ENCODE measurements at places on chromosomes 4 and X.

- no peak for DNase-seq
Observed at GRCh38 chrX:114709406-114709805, 125.5 kb downstream of the HTR2C start.

DNA sequence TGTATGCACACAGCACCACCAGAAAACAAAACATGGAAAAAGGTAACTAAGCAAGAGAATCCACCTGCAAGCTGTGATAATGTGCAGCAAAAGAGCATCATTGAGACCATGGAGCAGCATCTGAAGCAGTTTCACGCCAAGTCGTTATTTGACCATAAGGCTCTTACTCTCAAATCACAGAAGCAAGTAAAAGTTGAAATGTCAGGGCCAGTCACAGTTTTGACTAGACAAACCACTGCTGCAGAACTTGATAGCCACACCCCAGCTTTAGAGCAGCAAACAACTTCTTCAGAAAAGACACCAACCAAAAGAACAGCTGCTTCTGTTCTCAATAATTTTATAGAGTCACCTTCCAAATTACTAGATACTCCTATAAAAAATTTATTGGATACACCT lies 90.2 kb downstream of the TET2 start:
- DNase-seq, result no peak

DNA sequence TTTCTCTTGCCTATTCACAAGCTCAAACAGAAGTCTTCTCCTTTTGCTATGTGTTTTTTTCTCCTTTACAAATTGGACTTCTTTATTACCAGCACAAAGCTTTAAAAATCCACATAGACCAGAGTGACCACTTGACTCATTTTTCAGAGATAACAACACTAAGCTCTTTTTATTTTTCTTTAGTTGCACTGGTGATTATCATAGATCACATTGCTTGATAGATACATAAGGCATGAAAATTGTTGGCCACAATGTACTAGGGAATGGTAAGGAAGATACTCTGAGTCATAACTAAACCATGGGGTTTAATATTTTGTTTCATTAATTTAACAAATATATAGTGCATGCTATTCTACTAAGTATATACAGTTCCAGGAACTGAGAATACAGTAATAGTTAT lies 159.0 kb downstream of the GASK1B start:
- DNase-seq, result no peak

- no peak for DNase-seq
Observed at GRCh38 chr4:38482696-38483095, 181.3 kb upstream of the KLF3 start.

DNA sequence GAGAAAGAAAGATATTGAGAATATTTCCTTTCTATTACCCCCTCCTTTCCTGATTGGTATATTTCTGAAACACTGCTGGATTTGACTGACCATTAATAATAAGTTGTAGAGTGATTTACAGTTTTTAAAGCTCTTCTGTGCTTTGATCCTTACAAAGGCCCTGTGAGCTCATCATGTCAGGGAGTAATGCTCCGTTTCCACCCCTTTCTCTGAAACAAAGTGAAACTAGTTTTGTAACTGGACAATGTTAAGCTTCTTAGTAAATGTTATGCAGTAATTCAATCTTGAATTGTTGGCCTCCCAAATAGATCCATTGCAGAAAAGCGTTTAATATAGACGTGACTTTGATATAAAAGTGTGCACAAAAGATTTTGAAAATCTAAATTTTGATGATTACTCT lies 190.1 kb upstream of the GNPDA2 start:
- DNase-seq, result no peak

DNA sequence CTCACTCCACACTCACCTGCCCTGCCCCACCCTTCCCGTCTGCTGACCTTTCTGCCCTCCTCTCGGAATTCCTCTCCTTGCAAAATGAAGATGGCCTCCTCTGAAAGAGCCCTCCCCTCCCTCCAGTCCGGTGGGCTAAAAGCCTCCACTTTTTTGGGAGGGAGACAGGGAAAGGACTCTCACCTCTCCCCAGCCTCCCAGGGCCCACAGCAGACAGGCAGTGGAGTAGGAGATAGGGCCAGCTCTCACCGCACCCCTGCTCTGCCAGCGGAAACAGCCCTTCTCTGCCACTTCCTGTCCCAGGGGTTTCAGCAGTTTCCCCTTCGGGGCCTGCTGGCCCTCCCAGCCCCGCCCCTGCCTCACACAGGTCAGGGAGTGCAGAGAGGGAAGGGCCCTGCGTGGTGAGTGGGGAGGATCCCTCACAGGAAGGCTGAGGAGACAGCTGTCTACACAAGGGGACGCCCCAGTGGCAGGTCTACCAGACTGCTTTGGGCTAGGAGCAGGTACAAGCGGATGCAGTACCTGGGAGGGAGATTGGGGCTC lies 18.2 kb downstream of the ELF4 start:
- peak; percentile 75 for DNase-seq

GRCh38 chr4:16225167-16225862 lies 956 bp downstream of the TAPT1 start:
- DNase-seq, result peak; percentile 61

DNA sequence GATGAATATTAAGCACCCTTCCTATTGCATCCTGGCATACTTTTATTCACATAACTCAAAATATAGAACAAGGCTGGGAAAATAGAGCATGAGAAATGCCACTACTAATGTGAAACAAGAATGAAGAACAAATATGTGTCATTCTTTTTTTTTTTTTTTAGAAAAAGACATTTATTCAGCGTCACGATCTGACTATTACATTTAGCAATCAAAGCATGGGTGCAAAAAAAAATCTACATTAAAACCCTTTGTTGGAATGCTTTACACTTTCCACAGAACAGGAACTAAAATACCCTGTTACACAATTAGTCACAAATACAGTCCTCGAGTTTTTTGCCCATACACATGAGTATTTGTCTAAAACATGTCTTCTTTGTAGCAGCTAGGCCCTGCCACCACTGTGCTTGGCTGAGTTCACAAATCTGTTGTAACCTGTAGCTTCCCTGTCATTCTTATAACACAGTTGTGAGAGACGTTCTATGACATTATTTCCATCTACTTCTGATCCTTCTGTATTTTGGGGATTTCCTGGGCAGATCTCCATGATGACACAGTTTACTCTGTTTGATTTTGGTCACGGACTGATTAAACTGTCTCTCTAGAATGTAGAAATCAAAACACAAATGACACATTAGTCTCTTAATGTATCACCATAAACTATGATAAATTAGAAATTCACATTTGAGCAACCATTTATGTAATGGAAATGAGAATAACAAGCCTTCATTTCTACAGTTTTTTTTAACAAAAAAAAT lies 9.4 kb upstream of the TET2 start:
- peak; percentile 74 for DNase-seq

DNA sequence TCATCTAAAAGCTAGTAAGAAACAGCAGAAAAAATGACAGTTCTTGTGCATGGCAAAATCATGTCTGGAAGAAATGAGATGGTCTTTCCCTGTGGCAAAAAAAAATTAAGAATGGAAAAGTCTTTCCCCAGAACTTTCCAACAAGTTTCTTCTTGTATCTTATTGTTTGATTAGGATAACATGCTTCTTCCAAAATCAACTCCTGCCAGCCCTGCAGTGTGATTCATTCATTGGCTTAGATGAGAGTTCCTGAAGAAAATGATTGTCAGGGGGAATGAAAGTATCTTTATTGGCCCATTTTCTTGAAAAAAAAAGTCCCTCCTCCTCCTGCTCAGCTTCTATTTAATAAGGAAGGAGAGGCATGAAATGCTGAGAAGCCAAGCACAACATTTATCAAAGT lies 407.7 kb downstream of the ARAP2 start:
- no peak for DNase-seq

- DNase-seq, result no peak
Observed at GRCh38 chr4:42824278-42824977, 68.1 kb upstream of the GRXCR1 start.

DNA sequence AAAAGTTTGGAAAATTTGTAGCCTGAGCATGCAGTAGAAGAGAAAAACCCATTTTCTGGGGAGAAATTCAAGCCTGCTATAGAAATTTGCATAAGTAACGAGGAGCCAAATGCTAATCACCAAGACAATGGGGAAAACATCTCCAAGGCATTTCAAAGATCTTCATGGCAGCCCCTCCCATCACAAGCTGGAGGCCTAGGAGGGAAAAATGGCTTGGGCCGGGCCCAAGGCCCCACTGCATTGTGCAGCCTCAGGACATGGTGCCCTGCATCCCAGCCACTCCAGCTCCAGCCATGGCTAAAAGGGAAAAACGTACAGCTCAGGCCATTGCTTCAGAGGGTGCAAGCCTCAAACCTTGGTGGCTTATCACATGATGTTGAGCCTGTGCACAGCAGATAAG lies 87.7 kb downstream of the SHROOM4 start:
- DNase-seq, result no peak

DNA sequence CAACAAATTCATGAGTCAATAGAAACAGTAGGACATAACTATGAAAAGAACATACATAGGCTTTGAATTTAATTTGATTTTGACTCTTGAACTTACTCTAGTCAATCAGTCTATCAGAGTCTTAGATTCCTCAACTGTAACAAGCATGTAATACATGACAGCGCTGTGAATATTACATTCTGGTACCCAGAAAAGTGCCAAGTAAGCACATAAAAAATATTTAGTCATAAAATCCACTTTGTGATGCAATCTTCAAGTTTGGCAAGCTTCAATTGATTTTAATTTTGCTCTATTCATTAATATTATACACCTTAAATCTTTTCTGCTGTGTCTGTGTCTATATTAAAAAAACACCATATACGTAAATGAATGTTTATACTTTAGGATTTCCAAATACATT lies 483.3 kb downstream of the PRR32 start:
- no peak for DNase-seq

GRCh38 chrX:25003066-25003849 lies 12.5 kb downstream of the ARX start:
- no peak for DNase-seq

DNA sequence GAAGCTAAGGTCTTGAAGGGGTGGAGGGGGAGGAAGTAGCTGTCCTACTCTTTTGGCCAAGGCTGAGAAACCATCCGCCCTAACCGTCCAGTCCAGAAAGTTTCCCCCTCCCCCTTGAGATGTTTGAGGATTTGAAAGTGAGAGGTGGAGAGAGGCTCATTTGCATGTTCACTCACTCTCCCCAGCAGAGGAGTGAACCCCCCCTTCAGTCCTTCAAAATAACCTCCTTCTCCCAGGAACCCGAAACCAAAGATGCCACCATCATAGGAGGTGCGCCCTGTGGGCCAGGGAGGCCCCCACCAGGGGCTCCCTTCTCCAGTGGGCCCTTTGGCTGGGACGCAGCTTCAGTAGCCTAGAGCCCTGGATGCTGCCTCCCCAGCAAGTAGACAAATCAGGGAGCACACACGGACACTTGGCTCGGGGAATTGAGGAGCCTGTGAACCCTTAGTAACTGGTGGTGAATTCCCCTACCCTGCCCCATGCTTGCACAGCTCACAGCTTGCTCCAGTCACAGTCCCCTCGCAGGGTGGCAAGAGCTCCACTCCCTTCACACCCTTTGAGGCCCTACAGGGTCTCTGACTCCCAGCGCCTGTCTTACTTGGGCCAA lies 25.6 kb downstream of the ELF4 start:
- DNase-seq, result peak; percentile 41

DNA sequence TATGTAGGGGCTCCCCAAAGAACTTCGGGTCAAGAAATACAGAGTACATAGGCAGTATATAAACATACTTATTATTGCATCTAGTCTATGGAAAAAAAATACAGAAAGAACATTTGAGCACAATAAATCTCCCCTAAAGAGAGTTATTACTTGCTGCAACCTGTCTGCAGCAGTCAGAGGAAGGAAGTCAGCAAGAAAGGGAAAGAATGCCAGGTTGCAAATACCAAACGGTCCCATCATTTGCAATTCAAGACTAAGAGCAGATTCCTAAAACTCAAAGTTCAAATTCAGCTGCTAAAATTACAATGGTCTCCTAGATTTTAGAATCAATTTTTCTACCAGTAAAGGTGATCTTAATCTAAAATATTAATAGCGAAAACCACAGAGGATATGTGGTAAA lies 236.2 kb upstream of the NUDT6 start:
- no peak for DNase-seq

DNA sequence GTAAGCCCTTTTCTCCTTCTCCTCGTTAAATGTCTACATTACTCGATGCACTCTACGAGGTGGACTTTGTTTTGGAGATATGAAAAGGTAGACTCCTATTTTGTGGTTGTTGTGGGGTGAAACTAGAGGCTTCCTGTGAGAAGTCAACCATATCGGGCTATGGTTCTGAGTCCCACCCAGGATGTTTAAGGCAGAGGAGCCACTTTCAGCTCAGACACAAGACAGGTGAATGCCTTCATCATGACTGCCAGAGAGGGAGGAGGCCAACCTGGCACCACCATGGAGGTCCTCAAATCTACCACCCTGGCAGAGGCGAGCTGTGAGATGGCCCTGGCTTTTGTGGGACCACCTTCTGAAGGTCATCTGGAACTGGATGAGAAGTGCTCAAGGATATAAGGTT lies 154.4 kb upstream of the KLF3 start:
- DNase-seq, result no peak

DNA sequence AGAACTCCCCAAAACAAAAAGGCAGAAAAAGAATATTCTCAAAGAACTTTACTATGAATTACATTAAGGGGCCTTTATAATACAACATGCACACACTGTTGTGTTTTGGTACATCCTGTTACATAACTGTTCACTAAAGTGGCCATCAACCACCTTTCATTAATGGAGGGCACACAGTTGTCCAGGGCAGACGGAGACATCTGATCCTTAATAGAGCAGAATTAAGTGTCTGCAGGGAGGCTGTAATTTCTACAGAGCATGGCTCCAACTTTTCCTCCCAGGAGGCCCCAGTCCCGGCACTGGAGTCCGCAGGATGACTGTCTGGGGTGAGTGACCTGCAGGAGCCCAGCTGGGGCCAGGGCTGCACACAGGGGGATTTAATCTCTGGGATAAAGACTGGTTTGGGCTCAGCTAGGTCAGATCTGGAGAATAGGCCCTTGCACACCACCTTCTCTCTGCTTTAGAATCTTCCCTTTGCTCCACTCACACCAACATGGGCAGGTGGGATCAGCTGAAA lies 233.4 kb downstream of the MAML3 start:
- no peak for DNase-seq

- peak; percentile 39 for DNase-seq
Observed at GRCh38 chr4:41644288-41644914, 104.1 kb downstream of the PHOX2B start.

DNA sequence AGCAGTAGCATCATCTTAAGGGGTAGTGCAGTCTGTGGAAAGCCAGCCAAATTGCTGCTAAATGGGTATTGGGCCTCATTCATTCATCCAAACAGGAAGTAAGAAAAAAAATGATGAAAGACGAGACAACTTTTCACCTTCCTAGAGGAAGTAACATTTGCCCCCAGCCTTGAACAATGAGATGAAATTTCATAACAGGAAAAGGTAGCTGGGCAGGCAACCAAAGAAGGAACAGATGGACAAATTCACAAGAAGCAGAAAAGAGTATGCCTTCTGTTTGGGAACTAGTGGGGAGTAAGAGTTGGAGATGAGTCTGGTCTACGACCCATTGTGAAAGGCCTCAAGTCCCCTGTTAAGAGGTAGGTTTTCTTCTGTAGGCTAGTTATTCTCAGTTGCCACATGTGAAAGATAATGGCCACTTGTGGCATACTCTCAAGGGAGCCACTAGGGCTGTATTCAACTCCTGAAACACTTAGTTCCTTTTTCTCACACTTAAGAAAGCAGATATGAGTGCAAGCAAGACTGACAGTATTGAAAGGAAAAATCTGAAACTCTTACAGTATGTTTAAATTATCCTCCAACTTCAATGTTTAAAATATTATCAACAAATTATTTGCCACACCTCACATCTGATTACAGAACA lies 190.4 kb downstream of the AR start:
- no peak for DNase-seq

- no peak for DNase-seq
Observed at GRCh38 chr4:74278490-74278889, 29.8 kb upstream of the EPGN start.
